Activated CD4-positive, alpha-beta T cell treated with anti-CD3 and anti-CD28 coated beads, Interleukin-10, Interleukin-2, amounts not matched to agents 100 ng/mL and 50 ng/mL, durations not matched to agents 16 hours and 8 hours (primary cell): ENCODE measurements at places on chromosomes 12 and 14.
A peak's percentile ranks its signal among the peaks of the same experiment; 100 is the strongest.

- no peak for DNase-seq
These were observed 883.0 kb upstream of the FLRT2 start for GRCh38 chr14:84646786-84647500.

DNA sequence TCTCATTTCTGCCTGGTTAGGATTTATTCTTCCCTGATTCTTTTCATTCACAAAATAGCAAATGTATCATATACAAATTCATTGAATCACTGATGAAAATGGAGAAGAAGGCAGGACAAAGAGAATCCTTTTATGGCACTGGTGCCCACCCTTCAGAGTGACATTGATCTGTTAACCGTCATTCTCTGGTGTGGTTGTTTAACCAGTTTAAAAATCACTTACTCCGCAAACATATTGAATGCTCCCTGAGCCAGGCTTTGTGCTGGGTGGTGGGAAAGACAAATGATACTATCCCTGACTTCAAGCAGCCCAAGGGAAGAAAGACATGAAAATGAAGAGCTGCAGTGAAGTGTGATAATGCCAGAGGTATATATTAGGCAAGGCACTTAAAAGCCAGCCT, 187.5 kb upstream of the SLC38A2 start:
- no peak for DNase-seq

GRCh38 chr12:31804185-31804504, 75.3 kb upstream of the AMN1 start:
- peak; percentile 63 for DNase-seq

DNA sequence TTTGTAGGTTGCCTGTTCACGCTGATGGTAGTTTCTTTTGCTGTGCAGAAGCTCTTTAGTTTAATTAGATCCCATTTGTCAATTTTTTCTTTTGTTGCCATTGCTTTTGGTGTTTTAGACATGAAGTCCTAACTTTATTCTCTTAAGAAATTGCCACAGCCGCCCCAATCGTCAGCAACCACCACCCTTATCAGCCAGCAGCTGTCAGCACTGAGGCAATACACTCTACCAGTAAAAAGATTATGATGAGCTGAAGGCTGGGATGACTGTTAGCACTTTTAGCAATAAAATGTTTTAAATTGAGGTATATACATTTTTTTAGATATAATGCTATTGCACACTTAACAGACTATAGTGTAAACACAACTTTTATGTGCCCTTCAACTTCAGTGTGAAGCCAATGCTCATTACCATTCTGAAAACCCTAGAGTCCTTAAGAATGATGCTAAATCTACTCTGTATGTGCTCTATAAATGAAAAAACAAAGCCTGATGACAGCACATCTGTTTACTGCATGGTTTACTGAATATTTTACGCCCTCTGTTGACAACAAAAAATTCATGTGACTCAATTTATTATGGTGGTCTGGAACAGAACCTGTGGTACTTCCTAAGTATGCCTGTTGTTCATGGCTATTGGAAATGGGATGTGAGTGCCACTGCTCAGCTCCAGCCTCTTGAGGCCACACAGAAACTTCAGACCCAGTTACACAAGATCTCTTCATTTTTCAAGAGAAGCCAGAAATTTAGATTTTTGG, 197.4 kb downstream of the DUSP6 start:
- DNase-seq, result no peak

GRCh38 chr14:88346048-88346639, 23.1 kb upstream of the KCNK10 start:
- DNase-seq, result no peak

DNA sequence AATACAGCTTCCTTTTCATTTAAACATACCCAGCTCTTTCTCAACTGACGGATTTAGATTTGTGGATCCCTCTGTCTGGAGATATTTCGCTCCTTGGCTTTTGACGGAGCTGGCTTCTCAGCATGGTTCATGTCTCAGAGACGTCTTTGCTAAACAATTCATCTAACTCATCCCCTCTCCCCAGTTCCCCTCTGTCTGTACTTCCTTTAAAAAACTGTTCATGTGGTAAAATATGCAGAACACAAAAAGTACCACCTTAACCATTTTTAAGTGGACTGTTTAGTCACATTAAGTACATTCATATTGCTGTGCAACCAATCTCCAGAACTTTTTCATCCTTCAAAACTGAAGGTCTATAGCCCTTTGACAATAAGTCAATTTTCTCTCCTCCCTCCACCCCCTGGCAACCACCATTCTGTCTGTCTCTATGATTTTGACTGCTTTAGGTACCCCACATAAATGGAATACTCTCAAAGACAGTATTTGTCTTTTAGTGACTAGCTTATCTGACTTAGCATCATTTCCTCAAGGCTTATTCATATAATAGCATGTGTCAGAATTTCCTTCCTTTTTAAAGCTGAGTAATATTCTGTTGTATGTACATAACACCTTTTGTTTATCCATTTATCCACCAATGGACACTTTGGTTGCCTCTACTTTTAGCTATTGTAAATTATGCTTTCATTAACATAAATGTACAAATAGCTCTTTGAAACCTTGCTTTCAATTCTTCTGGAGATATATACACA, 399.8 kb upstream of the SOX5 start:
- no peak for DNase-seq

GRCh38 chr12:54411391-54412241, 7.5 kb downstream of the ITGA5 start:
- DNase-seq, result peak; percentile 75

GRCh38 chr12:130839770-130840404, 837 bp upstream of the STX2 start:
- no peak for DNase-seq

DNA sequence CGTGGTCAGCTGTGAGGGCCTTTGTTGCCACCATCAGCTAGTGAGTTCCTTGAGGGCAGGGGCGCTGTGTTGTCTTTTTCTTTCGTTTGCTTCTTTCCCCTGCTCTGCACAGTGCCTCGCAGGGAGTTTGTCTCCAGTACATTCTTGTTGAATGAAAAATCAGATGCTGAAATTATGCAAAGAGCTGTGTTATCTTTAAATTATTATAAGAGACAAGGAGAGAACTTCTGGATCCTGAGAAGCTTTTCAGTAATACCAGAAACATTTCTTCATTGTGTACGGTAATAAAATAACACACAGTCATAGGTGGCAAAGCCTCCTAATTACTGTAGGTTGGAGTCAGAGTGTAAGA, 14.9 kb downstream of the EML1 start:
- DNase-seq, result no peak

GRCh38 chr12:50187084-50187900, 20.1 kb upstream of the CERS5 start:
- DNase-seq, result peak; percentile 69

GRCh38 chr12:3692616-3693365, 60.1 kb downstream of the CRACR2A start:
- no peak for DNase-seq

DNA sequence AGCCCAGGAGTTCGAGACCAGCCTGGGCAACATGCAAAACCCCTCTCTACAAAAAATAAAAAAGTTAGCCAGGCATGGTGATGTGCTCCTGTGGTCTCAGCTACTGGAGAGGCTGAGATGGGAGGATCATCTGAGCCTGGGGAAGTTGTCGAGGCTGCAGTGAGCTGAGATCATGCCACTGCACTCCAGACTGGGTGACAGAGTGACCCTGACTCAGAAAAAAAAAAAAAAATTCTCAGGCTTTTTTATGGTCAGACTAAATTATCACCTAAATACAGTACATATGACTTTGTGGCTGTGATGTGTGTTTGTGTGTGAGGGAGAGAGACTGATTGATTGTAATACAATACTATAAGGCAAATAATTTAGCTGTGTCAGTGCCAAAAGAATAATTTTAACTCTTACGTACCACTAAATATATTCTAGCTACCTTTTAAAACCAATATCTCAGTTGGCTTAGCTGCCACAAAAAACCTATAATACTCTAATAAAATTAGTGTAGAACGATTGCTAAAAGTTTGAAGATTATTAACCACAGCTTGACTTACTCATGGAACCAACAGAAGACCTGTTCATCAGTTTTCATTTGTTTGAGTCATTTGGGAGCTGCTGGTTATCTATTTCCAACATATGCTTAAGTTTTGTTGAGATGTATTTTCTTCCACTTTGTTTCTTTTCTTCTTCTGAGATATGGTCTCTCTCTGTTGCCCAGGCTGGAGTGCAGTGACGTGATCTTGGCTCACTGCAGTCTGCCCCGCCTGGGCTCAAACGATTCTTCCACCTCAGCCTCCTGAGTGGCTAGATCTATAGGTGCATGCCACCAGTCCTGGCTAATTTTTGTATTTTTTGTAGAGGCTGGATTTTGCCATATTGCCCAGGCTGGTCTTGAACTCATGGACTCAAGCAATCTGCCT, 58.0 kb downstream of the DIP2B start:
- DNase-seq, result no peak

DNA sequence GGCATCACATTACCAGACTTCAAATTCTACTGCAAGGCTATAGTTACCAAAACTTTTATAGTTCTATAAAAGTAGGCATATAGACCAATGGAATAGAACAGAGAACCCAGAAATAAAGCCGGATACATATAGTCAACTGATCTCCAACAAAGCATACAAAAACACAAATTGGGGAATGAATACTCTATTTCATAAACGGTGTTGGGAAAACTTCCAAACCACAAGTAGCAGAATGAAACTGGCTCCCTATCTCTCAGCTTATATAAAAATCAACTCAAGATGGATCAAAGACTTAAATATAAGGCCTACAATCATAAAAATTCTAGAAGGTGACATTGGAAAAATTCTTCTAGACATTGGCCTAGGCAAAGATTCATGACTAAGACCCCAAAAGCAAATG, 187.9 kb upstream of the PLXNC1 start:
- no peak for DNase-seq

DNA sequence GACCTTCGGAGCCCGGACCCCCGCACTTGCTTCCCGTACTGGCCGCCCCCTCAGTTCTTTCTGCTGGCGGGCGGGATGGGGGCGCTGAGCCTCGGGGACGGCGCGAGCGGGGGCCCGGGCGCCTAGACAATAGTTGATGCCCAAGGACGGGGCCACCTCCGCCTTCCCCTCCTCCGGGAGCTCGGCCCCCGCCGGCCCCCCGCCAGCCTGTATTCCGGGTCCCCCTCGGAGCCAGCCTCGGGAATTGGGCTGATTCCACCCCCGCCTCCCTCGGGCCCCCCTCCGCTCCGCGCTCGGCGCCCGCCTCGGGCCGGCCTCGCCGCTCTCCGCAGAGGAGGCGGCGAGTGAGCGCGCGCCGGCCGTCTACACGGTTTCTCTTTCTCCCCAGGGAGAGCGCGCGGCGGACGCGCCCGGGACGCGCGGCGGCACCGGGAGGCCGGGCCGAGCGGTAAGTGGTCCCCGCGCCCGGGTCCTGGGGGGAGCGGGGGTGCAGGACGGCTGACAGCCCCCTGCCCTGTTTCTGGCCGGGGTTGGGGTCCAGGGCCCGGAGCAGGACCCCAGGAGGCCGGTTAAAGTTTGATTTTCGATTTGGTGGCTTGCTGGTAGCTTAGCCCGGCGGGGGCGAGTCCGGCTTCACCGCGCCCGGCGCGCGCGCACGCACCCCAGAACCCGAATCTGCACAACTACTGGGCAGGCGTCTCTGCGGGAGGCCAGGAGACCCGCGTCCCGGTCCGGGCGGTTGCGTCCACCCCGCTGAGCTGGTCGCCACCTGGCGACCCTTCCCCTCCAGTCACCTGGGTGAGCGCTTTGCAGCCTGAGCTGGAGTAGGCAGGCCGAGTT, 413.7 kb downstream of the PCNX1 start:
- DNase-seq, result peak; percentile 64
